NCI-H345 (cell line): ENCODE measurements at places on chromosomes 5 and 9.
A peak's percentile ranks its signal among the peaks of the same experiment; 100 is the strongest.

GRCh38 chr5:17228821-17229291, 11.4 kb downstream of the BASP1 start:
- peak; percentile 87 for DNase-seq

DNA sequence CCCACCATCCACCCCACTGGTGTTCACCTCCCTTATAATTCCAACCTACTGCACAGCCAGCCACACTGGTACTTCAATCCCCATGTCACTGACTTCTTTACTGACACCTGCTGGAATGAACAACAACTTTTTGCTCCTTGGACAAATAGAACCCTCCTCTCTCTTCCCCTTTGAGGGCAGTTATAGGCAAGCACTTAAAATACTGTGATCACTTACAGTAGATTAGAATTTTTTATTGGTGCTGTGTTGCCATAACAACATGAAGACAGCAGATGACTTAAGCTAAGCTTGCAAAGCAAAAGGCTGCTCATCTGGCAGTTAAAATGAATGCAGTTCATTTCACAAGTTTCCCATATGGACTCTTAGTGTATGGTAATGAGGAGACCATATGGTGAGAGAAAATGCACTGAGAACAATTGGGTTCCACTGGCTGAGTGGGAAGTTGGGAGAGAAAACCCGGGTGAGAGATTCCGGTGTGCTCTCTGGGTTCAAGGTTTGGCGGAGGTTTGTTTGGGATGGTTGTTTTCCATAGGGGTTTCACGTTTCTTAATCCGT, 374.3 kb downstream of the EBF1 start:
- no peak for DNase-seq

DNA sequence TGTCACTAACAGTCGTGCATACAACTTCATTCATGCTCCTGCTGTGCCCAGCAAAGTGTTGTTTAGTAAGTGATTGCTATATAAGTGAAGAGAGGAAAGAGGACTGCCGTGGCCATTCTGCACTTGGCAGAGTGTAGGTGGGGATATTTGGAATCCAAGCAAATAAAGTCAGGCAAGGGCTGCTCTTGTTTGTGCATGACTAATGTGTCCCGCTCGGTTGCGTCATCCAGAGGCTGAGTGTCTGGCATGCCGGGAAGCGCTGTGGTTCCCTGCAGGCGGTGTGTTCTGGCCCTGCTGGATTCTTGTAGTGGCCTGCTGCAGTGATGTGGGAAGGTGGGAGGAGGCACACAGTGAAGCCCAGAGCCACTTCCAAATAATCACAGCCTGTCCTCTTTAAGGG, 136.9 kb upstream of the ANKH start:
- peak; percentile 87 for DNase-seq

- no peak for DNase-seq
Measured at GRCh38 chr9:127928676-127929624, 1.6 kb downstream of the PIP5KL1 start.

DNA sequence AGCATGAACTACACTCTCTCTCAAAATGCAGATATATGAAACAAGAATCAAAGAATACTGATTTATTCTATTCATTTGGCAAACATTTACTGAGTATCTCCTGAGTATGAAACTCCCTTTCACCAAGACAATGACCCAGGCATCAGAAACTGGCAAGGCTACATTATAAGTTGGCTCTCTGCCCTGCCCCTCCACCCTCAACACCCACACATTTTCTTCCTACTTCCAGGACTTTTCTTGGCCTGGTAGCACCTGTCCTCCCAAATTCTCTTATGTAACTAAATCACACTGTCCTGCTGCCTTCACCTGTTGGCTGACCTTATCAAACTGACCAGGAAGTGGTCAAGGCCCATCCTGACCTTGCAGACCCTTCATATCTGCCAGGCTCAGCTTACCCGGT, 3.5 kb downstream of the RASEF start:
- no peak for DNase-seq

DNA sequence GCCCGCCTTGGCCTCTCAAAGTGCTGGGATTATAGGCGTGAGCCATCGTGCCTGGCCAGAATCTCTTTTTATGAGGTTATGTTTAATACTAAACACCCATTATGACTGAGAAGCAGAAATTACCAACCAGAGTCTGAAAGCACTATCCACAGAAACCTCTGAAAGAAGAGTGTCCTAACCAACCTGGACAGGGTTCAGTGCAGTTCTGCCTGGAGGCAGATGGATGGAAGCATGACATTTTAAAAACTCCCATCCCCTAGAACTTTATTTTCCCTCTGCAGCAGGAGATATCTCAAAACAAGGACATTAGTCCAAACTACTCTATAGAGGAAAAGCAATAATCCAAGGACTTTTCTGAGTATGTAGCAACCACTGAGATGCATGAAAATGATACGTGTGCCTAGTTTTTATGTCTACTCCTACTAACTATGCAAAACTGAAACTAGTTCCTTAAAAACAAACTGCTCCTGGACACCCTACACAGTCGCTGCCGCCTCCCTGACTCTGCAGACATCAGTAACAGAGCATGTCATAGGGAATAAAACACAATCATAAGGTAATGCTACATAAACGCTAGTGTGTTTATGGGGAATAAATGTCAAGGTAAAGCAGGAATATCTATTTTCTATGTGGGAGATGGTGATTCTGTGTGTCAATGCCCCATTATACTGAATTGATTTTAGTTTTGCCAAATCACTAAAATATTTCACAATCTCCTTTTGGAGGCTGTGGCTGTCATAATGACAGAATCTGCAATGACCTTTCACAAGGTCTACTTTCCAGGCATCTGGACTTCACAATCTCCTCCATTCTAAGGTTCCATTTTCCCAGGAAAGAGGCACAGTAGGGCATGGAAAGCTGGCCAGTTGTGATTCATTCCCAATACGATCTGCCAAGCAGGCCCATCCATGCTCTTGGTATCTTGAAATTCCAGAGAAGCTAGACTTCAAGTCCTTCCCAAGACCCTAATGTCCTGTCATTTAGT, 122.8 kb downstream of the SIL1 start:
- DNase-seq, result no peak

- no peak for DNase-seq
Measured at GRCh38 chr5:34682926-34683623, 26.9 kb downstream of the RAI14 start.

DNA sequence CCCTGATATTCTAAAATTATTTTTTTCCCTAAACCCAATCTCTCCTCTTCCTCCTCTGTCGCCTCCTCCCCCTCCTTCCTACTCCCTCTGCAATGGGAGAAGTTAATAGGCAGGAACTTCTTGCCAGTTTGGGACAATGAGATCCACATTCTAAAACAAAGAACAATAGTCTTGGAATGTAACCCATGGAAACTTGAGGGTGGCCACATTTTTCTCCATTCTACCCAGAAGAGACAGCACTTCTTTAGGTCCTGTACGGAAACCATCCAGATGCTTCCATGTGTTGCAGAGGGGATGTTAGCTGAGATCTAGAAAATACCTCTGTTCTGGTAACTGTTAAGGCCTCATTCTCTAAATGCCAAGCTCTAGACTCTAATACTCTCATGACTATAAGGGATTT, 10.0 kb downstream of the SPARC start:
- DNase-seq, result no peak

- DNase-seq, result no peak
Measured at GRCh38 chr5:134794082-134794481, 35.5 kb downstream of the DDX46 start.

- DNase-seq, result peak; percentile 70
Measured at GRCh38 chr5:124902097-124902821, 155.8 kb upstream of the ZNF608 start.
